ENCODE measurements at places on chromosomes 4 and X. TPM values are rescaled to one million over a fixed set of nuclear protein-coding genes. Genes with fewer than 3 reads are reported as not detected.

DNA sequence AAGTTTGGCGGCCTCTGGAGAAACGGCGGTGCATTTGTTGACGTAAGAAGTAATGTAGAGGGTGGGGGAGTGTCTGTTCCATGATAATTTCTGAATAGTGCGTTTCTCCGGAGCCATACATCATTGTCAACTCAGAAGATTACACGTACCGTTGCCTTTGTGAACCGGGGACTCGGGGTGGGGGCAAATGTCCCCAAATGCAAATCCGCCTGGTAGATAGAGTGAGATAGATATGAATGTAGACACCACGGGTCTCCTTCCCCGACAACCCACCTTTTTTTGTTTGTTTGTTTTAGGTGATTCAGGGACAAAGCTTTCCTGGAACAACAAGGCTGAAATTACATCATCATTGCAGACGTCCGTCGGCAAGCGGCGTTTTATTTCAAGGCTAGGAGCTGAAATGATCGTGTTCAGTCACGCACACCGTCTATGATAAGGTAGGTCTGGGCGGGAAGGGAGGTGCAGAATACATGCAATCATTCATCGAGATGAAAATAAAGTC lies 96.0 kb upstream of the PPP2R3B start:
- DNase-seq: no peak

JAKMIP1 gene
- not detected for total RNA-seq

- DNase-seq: no peak
Observed at GRCh38 chr4:23333556-23333945, 556.3 kb downstream of the PPARGC1A start.

- no peak for DNase-seq
Observed at GRCh38 chr4:39068907-39069306, 6.9 kb downstream of the KLHL5 start.

GRCh38 chr4:121784401-121784800 lies 16.7 kb upstream of the EXOSC9 start:
- no peak for DNase-seq

DNA sequence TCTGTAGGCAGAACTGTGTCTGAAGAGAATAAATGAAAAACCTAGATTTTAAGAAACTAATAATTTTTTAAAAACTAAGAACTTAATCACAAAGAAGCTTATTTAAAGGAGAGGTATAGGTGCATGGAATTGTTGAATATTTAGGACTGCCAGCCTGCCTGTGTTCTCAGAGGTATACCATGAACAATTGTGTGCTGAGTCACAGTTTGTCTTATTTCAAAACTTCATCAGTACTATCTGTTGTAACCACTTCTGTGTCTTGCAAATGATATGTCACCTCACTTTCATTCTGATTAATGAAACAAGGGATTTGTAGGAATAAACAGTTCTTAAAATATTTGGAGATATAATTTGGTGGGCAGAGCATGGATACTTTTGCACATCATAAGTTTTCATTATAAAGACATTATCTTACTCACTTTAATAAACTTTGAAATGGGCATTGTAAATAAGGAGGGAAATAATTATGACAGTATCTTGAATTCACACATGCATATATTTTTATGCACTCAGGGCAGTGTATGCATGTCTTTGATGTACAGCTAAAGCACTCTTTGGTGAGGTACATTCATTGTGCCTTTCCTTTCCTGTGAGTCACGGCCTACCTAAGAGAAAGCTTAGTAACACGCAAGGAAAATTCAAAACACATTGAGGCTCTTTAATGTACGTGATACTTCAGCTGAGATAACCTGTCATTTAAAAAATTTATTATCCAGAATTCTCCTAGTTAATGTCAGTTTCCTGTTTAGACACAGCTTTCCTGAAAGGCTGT lies 31.7 kb downstream of the STOX2 start:
- DNase-seq: no peak

DNA sequence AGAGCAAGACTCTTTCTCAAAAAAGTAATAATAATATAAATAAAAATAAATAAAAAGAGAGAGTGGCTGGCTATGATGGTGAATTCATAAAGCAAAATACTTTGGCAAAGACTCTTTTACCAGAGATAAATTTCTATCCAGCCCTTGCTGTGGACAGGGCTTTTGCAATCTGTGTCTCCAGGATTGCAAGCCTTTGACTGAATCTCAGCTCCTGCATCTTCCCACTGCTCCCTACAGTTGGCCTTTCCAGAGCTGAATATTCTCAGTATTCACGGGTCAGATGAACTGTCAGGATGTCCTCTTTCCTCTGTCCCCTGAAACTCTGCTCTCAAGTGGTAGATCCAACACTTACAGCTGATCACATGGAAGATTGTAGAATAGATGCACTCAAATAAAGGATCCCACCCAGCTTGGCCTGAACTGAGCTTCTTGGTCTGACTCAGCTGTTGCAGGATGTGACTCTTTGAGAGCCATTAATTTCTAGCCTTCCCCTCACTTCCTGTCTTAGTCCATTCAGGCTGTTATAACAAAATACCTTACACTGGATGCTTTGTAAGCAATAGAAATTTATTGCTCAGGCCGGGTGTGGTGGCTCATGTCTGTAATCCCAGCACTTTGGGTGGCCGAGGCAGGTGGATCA lies 123.4 kb upstream of the GUCY1A1 start:
- DNase-seq: peak; percentile 59

DGKK gene
- not detected for total RNA-seq

DNA sequence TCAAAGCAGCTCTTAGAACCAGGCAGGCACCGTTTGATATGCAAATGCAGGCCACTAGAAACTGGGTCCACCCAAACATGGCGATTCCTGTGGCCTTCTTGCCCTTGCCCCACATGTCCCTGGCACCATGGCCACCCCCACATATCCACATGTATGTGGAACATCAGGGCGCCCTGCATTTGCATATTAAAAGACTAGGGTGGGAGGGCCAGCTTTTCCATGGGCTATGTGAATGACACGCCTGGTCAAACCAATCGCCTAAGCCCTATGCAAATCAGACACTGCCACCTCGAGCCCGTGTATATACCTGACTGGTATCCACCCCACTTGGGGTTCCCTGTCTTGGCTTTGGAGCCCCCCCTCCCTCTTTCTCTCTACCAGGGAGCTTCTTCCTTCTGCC lies 107.0 kb downstream of the ABLIM2 start:
- DNase-seq: no peak

SLC16A2 gene
- 46.0 TPM for total RNA-seq

- no peak for DNase-seq
Observed at GRCh38 chr4:81751531-81752289, 280.0 kb upstream of the RASGEF1B start.

DNA sequence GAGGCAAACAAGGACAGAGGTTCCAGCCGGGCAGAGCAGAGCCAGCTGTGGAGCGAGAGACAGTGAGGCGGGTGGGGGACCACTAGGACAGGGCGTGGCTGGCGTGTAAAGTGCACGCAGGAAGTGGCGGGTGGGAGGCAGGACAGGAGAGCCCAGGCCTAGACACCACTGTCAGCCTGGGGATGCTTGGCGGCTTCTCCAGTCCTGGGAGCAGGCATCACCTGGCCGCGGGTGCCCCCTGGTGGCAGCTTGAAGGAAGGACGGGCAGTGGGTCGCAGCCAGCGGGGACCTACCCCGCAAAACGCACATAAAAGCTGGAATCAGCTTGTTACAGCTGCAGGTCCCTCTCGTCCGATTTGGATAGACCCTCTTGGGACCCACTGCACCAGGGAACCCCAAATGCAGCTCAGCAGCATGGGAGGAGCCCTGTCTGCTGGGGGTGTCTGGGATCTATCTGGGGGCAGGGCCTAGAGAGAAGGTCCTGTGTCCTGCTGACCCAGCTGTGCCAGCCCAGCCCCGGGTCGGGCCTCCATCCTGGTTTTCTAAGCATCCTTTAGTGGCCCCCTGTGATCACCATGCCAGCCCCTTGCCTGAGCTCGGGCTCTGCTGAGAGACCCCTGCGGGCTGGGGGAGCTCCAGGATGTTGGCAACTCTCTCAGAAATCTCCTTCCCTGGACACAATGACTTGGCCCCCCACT lies 57.7 kb downstream of the WFS1 start:
- peak; percentile 86 for DNase-seq

DNA sequence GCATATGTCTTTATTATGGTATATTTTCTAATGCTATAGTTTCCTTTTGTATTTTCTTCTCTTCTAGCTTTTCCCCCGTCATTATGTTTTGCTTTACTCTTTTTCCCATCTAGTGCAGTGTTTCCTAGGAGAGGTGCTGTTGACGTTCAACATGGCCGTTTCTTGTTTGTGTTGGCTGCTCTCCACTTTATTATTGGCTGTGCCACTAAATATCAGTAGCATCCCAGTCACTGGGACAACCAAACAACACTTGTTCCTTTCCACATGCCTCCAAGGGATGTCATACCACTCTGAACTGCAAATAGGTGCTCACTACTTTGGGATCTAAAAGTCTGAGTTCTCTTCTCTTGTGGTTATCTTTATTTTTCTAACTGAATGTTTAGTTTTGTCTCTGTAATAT lies 26.5 kb downstream of the GBA3 start:
- DNase-seq: no peak

GRCh38 chrX:7771788-7772438 lies 71.1 kb upstream of the VCX start:
- DNase-seq: no peak

DNA sequence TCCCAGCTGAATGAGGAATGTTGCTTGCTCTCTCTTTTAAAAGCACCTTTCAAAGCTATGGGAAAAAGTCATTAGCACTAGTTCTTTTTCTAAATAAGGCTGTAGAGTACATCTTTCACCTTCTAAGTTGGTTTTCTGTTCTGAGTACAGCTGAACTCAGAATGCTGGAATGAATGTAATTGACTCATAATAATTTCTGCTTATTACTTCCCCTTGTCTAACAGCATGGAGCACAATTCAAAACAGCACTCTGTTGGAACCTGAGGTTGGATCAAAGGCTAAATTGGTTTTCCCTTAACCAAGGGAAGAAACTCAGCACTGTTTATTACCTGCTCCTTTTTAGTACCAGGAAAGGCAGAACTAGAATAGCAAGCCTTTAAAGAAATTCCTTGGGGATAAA lies 33.5 kb upstream of the CYP2U1 start:
- no peak for DNase-seq

SSX2B gene
- total RNA-seq: not detected

ARX gene
- not detected for total RNA-seq

DNA sequence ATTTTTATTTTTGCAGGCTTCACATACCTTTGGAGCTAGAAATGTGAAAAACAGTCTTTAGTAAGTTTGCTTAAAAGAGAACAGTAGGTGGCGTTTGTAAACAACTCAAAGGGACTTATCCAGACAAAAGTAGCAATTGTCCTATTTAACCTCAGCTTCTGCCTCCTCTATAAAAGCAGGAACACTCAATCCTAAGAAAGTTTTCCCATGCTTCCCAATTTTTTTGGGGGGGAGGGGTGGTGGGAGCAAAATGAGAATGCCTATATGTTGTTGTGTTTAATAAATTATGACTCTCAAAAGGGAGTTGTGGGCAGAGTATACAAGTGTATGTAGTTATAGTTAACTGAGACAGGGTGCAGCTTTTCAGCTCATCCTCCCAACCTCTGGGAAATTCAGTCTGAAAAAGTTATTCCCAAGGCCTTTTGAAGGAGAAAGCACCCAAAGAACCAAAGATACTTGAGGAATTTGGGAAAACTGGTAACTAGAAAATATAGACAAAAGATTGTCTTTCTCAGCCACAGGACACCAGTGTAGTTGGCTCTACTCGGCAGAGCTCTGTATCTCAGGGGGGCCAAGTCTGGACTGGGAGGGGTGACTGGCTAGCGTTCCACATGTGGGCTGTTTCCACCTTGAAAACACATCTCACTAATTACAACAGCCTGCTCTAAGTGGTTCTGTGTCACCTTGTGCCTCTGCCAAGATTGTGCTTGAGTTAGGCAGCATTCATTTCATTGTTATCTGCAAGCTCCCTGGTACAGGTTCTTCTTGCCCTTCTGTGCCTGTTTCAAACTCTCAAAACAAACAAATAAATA lies 2.8 kb downstream of the SFRP2 start:
- DNase-seq: no peak

PNMA5 gene
- not detected for total RNA-seq

- DNase-seq: no peak
Observed at GRCh38 chr4:168511780-168512489, 15.1 kb downstream of the PALLD start.

DNA sequence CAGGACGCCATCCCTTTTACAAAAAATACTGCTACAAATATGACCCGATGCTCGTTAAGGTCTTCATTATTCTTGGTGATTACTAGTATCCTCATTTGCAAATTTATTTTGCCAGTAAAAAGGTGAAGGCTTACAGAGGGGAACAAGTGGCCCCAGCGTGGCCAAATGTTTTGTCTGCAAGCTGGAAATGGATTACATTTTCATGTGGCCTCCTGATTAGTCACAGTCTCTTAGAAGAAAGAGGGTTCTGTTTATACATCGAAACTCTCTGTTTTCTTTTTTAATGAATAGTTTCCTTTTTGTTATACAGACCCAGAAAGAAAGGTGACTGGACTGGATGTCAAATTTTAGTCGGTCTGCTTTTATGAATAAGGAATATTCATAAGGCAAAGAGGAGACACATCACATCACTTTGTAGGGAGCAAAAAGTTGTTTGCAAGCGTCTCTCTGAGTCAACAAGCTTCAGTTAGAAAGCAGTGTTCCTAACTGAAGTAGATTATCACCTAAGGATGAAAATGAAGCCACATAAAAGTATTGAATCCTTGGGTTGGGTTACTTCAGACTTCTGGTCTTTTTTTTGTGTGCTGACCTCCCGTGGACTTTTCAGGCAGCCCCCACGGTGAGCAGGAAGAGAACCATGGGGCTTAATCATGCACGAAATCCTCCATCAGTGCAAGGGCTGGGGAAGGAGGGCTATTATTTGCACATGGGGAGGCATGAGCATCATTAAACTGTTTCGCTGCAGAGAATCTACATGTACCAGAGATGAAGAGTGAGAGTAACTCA lies 125.6 kb downstream of the ARSF start:
- peak; percentile 66 for DNase-seq

PRSS12 gene
- 9.9 TPM for total RNA-seq

DNA sequence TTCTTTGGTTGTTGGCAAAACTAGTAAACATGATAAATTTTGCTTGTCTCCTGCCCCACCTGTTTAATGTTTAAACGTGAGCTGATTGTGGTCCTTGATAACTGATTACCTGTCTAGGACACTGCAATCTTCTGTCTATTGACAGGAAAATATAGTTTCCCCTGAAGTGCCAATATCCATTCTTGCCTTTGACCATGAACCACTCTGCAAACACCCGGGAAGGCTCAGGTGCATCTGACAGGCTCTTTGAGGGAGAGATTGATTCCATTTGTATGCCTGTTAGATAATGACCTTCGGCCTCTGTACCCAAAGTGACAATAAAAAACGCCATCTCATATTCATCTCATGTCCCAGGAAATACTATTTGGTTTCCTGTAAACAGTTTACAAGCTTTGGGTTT lies 453.0 kb downstream of the CENPC start:
- no peak for DNase-seq

DNA sequence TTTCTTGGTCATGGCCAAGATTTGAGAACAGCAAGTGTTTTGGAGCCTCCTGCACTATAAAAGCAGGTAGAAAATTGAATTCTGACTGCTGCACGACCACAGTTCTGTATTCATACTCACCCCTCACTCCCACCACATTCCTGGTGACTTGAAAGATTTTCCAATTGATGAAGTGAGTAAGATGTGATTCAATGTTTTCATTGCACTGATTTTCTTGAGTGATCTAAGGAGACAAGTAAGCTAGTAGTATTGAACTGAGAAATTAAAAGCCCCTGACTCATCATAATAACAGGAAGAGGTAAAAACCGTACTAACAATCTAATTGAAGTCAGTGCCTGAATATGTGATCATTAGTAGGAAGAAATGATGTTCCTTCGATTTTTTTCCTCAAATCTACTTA lies 6.1 kb upstream of the SEC24D start:
- DNase-seq: no peak

GRCh38 chr4:73653695-73654106 lies 33.5 kb upstream of the RASSF6 start:
- peak; percentile 54 for DNase-seq
